ENCODE measurements at places on chromosomes 11 and 22.
A peak's percentile ranks its signal among the peaks of the same experiment; 100 is the strongest.

- peak; percentile 35 for DNase-seq
Measured at GRCh38 chr11:121318848-121319834, 26.6 kb downstream of the SC5D start.

GRCh38 chr22:31526270-31526669 lies 29.9 kb downstream of the SFI1 start:
- no peak for DNase-seq

GRCh38 chr11:103897160-103897936 lies 139.1 kb upstream of the DDI1 start:
- DNase-seq: no peak

GRCh38 chr11:68954836-68955606 lies 25.8 kb downstream of the MRGPRD start:
- DNase-seq: peak; percentile 13

- no peak for DNase-seq
Measured at GRCh38 chr11:134238956-134239355, 14.2 kb downstream of the THYN1 start.

DNA sequence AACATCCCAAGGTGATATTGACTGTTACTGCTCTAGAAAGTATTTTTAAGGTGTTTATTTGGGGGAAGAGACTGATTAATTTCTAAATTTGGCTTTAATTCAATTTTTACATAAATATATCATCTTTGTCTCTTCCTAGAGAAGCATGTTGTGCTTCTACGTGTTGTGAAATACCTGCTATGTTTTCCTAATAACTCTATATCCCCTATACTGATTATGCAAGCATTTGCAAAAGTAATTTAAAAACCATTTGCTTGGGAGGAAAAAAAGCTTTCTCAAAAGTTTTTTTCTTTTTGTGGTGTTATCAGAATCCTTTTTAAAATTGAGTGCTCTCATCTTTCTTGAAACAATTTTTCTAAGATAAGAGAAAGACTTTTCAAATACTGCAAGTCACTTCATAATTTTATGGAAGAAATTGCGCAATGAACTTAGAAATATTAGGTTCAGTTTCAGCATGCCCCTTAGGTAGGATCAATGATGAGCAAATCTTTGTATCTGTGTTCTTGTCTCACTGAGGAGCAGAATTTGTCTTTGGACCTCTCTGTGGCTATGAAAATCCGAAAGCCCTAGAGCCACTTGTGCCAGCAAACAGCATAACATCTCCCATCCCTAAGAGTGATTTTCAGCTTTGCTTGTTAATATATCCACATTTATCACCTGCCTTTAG lies 7.4 kb upstream of the BLID start:
- no peak for DNase-seq

- no peak for DNase-seq
Measured at GRCh38 chr11:8685306-8685705, 2.7 kb downstream of the RPL27A start.

DNA sequence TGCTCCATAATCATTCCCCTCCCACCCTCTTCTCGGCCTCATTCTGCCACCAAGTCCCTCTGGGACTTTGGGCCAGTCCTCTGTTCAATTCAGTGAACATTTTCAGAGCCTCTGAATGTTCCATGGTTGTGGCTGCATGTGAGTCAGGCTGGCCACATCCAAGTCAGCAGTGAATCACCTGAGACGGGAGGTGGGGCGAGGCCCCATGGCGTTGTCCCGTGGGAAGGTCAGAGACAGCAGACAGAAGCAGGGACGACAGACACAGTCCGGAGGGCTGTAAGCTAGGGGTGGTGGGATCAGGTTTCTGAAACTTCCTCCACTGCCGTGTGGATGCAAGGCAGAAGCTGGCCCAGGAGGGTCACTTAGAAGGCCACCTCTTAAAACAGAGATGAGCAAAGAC lies 324.8 kb downstream of the MN1 start:
- DNase-seq: no peak

DNA sequence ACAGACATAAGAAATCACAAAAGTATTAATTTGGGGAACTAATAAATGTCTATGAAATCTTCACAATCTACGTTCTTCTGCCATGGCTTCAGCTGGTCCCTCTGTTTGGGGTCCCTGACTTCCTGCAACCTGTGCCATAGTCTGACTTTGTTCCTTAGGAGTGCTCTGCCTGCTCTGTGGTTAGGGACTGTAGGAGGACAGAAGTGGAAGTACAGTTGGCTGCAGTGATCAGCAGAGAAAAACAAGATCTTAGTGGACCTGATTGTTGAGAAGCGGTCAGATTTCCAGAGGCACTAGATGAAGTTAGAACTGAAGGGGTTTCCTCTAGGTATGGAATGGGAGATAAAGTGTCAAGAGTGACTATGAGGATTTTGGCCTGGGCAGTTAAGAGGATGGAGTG lies 80.6 kb downstream of the PPP6R3 start:
- no peak for DNase-seq

DNA sequence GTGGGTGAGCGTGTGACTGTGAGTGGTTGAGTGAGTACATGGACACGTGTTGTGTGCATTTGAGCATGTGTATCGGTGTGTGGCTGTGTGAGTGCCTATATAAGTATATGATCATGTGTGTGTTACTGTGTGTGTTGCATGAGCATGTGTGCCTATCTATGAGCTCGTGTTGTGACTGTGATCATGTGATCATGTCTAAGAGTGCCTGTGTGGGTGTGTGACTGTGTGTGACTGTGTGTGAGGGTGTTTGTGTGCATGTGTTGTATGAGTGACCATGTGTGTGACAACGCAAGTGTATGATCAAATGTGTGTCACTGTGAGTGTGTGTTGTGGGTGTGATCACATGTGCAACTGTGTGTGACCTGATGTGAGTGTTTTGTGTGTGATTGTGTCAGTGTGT lies 88.8 kb downstream of the UBASH3B start:
- DNase-seq: no peak

DNA sequence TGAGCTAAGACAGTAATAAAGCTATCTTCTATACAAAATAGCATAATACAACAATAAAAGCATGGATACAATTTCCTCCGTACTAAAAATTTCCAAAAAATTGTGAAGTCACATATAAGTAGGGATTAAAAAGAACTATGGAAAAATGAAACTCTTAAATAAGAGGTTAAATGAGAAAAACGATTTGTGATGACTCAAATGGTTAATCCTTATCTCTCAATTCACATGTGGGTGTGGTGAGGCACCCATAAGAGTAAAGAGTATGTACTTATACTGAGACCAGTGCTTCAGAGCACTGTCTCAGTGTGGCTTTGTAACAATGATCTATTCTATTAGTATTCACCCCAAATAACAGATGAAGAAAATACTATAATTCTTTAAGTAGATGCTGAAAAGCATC lies 25.0 kb upstream of the CCDC34 start:
- DNase-seq: no peak

DNA sequence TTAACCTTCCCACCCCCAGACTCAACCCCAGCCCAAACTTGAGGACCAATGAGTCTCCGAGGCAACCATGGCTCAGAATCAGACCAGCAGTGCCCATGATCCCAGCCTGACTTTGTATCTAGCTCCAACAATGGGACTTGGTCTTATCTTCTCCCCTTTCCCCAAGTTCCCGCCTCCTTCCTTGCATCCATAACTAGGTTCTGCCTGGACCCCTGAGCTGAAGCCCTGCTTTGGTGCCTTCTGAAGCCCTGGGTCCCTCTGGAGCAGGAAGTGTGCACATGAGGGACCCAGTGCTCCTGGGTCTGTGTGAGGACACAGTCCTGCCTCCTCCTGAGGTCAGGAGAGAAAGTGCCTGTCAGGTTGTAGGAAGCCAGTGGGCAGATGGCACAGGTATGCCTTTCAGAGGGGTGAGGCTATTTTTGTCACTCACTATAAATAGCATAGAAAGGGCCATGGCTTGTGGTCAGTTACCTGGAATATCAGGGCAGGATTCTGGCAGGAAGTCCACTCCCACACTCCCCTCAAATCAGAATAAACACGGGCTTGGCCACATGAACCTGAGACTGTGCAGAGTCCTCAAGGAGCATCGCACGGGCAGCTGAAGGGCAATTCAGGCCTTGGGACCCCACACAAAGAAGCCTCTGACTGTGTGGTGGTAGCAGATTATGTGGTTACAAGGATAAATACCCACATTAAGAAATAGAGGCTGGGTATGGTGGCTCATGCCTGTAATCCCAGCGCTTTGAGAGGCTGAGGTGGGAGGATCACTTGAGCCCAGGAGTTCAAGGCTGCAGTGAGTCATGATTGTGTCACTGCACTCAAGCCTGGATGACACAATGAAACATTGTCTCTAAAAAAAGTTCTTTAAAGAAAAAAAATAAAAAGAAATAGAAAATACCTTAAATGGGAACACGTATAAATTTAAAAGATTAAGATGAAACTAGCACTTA lies 27.4 kb downstream of the RCN1 start:
- DNase-seq: no peak

DNA sequence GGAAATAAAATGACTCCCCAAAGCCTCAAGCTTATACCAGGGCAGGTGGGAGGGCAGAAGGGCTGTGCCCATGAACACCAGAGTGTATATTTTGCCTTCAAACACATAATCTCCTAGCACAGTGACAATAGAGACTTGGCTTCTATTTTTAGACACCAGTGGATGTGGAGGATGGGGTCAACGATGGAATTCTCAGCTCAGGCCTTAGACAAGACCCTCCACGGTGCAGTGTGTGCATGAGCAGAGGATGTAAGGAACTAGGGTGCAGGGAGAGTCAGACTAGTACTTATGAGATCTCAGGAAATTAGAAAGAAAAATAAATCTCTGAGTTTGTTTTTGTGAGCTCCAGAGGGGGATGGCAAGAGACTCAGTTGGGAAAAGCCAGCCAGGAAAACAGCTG lies 113.6 kb upstream of the CADM1 start:
- no peak for DNase-seq

GRCh38 chr11:36033082-36033751 lies 89.4 kb downstream of the LDLRAD3 start:
- no peak for DNase-seq

- DNase-seq: no peak
Measured at GRCh38 chr22:38788846-38789245, 5.1 kb downstream of the DNAL4 start.

- DNase-seq: no peak
Measured at GRCh38 chr22:35721960-35722359, 4.3 kb downstream of the APOL5 start.

DNA sequence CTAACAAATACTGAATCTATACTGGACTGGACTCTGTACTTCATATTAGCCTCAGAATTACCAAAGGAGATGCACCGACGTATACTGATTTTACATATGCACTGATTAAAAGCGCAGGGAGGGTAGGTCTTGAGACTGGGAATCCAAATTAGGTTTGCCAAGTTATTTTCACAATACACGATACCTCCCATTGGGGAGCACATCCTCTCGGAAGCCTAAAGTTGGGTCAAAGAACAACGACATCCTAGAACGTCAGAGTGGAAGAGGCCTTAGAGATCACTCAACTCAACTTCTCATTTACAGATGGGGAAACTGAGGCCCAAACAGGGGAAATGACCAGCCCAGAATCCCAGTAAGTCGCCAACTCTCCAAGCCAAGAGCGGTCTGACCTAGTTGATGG lies 626 bp downstream of the DNAL4 start:
- no peak for DNase-seq

DNA sequence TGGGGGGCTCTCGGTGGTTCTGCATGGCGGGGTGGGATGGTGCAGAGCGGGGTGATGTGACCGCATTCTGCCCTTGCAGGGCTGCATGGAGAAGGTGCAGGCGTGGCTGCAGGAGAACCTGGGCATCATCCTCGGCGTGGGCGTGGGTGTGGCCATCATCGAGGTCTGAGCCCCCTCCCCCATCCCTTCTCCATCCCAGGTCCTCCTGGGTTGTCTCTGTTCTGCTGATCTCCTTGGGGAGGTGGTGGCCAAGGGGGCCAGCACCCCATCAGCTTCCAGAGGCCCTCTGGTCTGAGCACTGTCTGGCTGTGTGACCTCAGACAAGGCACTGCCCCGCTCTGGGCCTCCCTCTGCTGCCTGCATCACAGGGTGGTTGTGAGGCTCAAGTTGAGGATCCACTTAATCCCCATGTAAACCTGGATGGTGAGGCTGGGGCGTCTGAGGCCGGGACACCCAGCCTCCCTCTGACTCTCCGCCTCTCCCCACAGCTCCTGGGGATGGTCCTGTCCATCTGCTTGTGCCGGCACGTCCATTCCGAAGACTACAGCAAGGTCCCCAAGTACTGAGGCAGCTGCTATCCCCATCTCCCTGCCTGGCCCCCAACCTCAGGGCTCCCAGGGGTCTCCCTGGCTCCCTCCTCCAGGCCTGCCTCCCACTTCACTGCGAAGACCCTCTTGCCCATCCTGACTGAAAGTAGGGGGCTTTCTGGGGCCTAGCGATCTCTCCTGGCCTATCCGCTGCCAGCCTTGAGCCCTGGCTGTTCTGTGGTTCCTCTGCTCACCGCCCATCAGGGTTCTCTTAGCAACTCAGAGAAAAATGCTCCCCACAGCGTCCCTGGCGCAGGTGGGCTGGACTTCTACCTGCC lies 53.3 kb downstream of the CD82 start:
- DNase-seq: no peak

DNA sequence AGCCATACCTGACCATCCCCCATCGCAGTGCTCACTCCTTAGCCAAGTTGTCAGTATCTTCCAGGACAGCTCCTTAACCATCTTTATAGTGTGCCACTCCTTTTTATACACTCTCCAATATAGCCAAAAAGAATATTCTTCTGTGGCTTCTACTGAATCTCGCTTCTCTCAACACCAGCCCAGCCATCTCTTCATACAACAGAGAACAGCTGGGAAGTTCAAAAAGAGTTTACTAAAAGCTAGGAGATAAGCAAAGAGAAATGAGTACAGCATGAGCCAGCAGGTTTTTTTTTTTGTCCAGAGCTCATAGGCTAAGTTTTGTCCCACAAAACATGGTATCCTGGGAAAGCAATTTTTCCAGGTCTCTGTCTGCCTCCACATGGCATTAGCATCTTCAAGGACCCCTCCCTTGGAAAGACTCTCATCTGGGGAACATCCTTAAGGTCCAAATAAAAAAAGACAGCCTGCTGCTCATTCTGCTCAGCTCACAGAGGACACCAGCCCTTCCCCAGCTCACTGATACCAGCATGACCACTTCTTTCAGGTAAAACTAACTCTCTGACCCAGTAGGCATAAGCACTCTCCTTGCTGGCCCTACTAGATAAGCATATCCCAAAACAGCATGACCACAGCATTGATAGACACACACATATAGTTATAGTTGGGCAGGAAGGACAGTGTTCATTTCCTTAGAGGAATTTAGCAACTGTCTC lies 48.8 kb upstream of the YWHAH start:
- DNase-seq: no peak

DNA sequence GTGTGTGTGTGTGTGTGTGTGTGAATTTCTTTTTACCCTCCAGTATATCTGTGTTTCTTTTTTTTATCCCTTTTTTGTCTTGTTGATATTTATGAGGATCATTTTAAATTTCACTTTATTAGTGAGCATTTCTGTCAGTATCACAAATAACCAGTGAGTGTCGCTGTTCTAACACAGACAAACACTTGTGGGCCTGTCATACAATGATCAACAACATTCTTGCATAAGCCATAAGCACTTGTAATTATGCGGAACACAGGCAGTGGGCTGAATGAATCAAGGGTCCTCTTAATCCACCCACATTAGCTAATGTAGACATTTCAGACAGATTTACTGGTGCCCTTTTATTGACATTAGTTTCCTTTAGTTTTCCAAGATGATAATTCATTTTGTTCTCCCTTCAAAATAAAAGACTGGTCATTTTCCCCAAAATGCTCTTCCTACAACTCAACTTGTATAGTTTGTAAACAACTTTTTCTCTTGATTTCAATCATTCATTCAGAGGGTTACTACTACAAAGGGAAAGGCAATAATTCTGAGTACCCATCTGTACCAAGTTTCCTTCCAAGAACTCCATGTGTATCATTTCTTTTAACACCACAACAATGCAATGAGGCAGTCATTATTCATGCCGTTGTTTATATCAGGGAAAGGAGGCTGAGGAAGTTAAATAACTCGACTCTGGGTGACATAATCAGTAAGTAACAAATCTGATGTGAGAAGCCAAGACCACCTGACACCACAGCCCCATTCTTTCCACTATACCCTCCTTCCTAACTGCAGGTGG lies 34.5 kb upstream of the ANO3 start:
- peak; percentile 58 for DNase-seq

Data from renal cortex interstitium (tissue), 15 donors.